Left lobe of liver (tissue), 2 donors: ENCODE measurements at places on chromosomes 7 and 10. TPM values are rescaled to one million over a fixed set of nuclear protein-coding genes. Genes with fewer than 3 reads are reported as not detected.

DNA sequence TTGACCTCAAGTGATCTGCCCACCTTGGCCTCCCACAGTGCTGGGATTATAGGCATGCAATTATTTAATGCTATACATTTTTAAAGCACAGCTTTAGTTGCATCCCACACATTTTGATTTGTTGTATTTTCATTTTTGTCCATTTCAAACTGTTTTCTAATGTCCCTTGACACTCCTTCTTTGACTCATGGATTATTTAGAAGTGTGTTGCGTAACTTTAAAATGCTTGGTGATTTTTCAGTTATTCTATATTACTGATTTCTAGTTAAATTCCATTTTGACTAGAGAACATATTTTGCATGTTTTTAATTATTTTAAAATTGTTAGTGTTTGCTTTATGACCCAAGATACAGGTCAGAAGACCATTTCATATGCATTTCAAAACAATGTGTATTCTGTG is 28.8 kb downstream of the EVX1 start:
- DNase-seq = no peak

GRCh38 chr10:124477614-124478363 is 16.2 kb downstream of the LHPP start:
- no peak for DNase-seq

GRCh38 chr7:135744938-135745702 is 3.5 kb downstream of the FAM180A start:
- no peak for DNase-seq

- no peak for DNase-seq
These were observed 11.4 kb upstream of the REPIN1 start for GRCh38 chr7:150357270-150357669.

- no peak for DNase-seq
These were observed 100.3 kb upstream of the ANK3 start for GRCh38 chr10:60490013-60490412.

GRCh38 chr7:91517201-91517785 is 253.1 kb downstream of the FZD1 start:
- no peak for DNase-seq

- no peak for DNase-seq
These were observed 374.9 kb upstream of the PODXL start for GRCh38 chr7:131931370-131931769.

- no peak for DNase-seq
These were observed 219.3 kb downstream of the SKAP2 start for GRCh38 chr7:26645121-26645520.

- DNase-seq = no peak
These were observed 1189.0 kb upstream of the LRRN3 start for GRCh38 chr7:109901926-109902325.

- DNase-seq = peak; percentile 79
These were observed 196.8 kb downstream of the SKAP2 start for GRCh38 chr7:26667514-26668133.

- no peak for DNase-seq
These were observed 256.2 kb downstream of the ELFN1 start for GRCh38 chr7:1925973-1926907.

- no peak for DNase-seq
These were observed 75.9 kb downstream of the GLI3 start for GRCh38 chr7:42161110-42161509.

GRCh38 chr7:1459920-1460820 is 900 bp upstream of the MICALL2 start:
- no peak for DNase-seq

GRCh38 chr7:6512892-6513291 is 38.4 kb downstream of the GRID2IP start:
- no peak for DNase-seq

DNA sequence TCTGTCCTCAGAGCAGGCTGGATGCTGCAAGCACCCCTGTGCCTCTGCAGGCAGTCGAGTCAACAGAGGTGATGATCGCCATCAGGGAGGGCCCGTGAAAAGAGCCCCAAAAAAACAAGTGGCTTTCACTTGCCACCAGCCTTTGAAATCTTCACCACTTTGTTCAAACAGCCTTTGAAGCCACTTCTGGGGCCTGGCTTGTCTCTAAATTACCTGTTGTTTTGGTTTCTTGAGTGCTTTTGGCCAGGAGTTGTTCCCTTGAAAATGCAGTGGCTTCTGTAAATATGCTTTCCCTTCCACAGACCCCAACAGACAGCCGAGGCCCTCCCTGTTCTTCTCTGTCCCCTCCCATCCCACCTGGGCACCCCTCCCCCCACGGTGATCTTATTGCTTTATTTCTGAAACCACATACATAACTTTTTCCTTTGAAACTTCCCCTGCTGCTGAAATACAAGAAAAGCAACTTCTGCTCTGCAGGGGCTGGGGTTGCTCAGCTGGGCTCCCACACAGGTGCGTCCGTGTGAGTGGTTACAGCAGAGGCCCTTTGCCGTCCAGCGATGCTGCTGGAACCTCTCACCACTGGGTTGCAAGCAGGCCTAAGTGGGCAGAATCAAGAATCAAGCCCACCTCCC is 283.8 kb upstream of the SHH start:
- DNase-seq = no peak

DNA sequence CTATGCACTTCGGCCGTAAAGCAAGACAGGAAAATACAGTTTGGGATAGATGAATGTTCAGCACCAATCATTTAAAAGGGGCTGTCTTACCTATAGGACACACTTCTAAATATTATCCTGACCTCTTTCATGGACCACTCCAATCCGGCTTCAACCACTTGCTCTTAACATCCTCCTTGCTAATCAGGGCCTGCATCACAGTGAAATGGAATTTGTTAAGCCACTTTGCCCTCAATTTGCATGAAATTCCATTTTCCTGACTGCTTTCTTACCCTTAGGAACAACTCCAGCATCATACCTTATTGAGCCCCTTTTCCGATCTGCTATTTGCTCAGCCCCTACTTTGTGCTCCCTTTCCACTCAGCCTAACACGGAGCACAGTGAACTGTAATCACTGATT is 667.3 kb downstream of the PHTF2 start:
- DNase-seq = no peak

- no peak for DNase-seq
These were observed 159.4 kb upstream of the CDK1 start for GRCh38 chr10:60618861-60619260.

GRCh38 chr7:47678641-47679380 is 96.9 kb upstream of the TNS3 start:
- no peak for DNase-seq

- DNase-seq = no peak
These were observed 8.9 kb downstream of the AGFG2 start for GRCh38 chr7:100547872-100548271.

DNA sequence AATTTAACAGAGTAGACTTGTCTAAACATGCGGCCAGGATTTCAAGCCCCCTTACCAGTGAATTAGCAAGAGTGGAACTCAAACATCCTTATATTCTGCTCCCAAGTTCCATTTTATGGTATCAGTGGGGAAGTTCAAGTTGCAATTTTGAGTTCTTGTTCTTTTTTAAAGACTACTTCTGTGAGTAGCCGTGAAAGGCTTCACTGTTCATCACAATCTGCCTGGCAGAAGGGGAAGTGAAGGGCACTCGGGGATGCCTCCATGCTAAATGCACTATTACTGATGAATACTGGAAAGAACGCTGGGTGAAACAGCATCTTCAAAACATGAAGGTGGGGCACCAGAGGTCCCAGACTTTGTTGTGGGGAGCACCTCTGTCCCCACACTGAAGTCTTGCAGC is 22.4 kb upstream of the FGL2 start:
- no peak for DNase-seq

DNA sequence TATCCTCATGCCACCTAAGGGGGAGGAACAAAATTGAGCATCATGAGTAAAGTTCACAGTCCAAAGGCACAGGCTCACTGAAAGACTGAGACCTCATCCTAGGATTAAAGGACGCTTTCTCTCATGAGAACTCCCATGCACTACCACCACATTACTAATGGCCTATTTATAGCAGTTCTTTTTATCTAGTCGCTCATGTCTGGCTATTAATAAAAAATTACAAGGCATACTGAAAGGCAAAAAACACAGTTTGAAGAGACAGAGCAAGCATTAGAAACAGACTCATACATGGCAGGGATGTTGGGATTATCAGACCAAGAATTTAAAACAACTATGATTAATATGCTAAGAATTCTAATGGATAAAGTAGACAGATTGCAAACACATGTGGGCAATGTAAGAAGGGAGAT is 46.0 kb upstream of the CDK13 start:
- DNase-seq = no peak

GRCh38 chr7:28862595-28863272 is 95.4 kb downstream of the TRIL start:
- DNase-seq = no peak

GRCh38 chr10:119189811-119190282 is 11.2 kb upstream of the PRDX3 start:
- DNase-seq = no peak

DNA sequence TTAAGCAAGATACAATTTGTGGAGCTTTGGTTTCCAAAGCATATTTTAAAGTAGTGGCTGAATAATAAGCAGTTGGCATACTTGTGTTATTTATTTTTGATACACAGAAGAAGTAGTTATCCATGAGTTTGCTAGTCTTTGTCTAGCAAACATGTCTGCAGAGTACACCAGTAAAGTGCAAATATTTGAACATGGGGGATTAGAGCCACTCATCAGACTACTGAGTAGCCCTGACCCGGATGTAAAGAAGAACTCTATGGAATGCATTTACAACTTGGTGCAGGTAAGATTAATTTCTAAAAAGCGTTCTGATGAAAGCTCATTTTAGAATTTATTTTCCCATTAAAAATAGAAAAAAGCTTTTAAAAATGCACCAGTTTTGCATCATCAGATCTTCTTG is 31.4 kb downstream of the ARMC3 start:
- DNase-seq = no peak

GRCh38 chr7:83060218-83060617 is 102.5 kb downstream of the PCLO start:
- DNase-seq = peak; percentile 59

- DNase-seq = no peak
These were observed 116.4 kb upstream of the NOBOX start for GRCh38 chr7:144519925-144520324.

DNA sequence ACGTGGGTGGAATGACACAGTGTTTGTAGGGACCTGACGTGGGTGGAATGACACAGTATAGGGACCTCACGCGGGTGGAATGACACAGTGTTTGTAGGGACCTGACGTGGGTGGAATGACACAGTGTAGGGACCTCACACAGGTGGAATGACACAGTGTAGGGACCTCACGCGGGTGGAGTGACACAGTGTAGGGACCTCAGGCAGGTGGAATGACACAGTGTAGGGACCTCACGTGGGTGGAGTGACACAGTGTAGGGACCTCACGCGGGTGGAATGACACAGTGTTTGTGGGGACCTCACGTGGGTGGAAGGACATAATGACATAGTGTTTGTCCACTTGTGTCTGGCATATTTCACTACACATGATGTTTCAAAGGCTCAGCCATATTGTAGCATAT is 19.3 kb downstream of the PPP2R2D start:
- DNase-seq = no peak

- DNase-seq = no peak
These were observed 10.9 kb downstream of the CDHR1 start for GRCh38 chr10:84205049-84205852.

DNA sequence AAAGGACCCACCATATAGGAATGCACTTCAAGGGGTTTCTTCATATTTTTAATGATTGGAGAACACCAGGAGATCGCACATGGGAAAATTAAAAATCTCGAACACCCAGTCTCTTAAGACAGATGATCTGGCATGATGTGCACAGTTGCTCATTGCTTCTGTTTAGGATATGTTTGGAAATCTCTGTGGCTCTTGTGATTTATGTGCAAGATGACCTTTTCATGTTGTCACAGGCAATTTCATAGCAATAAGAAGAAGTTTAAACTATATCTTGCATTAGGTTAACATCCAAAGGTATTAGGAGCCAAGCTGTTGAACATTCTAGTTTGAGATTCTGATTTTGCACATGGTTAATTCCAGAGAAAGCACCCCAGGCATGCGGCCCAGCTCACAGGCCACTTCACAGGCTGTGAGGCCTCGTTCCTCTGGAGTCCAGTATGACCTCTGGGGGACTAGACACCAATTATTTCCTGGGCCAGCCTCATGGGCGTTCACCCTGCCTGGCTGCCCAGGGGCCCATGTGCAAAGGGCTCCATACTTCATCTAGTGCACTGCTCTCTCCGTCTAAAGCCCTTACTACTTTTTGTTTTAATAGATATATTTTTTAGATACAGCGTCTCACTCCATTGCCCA is 28.4 kb downstream of the CAMK1D start:
- no peak for DNase-seq

LLCFC1 gene
- total RNA-seq = not detected

MARVELD1 gene
- total RNA-seq = 2.0 TPM

ZNF736 gene
- 4.3 TPM for total RNA-seq

EPHB6 gene
- 5.1 TPM for total RNA-seq

ZNF786 gene
- 3.6 TPM for total RNA-seq

PIK3CG gene
- total RNA-seq = 0.73 TPM

IFIT1B gene
- total RNA-seq = not detected

STOX1 gene
- total RNA-seq = 0.60 TPM

RPS24 gene
- total RNA-seq = 398 TPM

NME8 gene
- total RNA-seq = not detected

MYL10 gene
- total RNA-seq = not detected
